ENCODE measurements at places on chromosomes 1 and 21.

DNA sequence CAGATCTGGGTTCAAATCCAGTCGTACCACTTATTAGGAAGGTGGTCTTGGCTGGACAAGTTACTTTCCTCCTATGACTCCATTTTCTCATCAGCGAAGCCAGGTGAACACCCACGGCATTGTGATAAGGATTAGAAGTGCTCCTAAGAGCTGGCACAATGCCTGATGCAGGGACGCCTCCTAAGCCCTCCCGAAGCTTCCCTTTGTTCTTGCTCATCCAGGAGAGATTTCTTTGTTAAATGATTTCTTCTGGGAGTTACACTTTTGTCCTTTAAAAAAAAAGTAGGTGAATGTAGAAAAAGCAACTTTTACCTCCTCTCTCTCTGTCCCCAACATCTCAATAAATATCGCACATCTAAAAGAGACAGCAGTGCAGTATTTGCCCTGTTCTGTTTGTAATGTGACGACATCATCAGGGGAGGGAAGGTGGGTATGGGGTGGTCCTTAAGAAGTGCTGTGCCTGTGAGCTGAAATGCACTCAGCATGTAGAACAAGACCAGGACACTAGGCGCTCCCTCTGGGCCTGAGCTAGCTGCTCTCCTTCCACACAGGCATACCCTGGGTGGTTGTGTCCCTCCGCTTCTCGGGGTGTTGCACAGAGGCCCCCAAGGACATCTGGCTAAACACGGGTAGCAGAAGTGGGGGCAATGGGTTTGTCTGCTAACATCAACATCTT lies 43.9 kb downstream of the SUSD4 start:
- DNase-seq = no peak

DNA sequence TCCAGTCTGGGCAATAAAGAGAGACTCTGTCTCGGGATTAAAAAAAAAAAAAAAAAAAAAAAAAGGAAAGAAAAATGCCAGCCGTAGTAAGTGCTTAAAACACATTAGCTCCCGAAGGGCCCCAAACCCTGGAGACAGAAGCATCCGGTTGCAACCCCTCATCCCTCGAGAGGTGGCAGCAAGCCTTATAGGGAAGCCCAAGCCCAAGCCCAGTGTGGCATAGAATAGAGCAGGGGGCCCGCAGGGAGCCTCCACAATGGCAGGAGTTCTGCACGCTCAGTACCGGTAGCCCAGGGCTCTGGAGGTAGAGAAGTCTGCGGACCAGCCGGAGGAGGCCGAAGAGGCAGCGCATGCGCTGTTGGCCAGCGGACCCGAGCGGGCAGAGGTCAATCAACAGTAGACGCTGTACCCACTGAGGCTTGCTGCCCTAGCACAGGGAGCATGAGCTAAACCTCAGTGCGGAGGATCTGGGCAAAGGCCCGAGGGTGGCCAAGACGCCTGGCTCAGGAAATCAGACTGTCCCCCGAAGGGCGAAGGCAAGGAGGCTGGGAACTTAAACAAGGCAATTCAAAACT lies 34.1 kb upstream of the C1orf198 start:
- no peak for DNase-seq

- no peak for DNase-seq
Observed at GRCh38 chr1:50787266-50787665, 172.8 kb downstream of the FAF1 start.

- peak; percentile 22 for DNase-seq
Observed at GRCh38 chr1:232952514-232953499, 2.4 kb downstream of the NTPCR start.

DNA sequence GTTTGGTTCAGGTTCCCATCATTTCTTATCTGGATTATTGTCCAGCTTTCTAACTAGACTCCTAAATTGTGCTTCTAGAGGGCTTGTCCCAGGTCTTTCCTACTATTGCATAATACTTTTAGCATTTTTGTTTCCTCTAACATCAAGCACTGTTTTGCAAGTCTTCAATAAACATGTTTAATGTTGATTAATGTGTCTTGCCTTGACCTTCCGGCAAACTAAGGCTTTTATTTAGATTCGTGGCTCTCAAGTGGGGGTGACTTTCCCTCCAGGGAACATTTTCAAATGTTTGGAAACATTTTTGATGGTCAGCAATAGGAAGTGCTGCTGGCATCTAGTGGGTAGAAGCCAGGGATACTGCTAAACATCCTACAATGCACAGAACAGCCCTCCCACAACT lies 90.7 kb downstream of the RPE65 start:
- no peak for DNase-seq

DNA sequence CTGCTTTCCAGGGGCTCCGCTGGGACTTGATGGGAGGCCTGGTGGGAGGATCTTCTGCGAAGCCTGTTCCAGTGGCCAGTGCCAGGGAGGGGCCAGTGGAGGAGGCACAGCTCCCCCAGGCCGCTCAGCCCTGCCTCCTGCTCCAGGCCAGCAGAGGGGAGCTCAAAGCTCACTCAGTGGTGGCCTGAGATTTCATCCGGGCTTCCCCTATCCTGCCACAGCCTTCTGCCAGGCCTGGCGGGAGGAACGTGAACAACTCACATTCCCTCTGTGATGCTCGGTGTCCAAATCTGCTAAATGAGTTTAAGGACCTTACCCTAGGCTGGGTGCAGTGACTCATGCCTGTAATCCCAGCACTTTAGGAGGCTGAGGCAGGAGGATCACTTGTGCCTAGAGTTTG lies 3.3 kb downstream of the CLCNKB start:
- DNase-seq = no peak

DNA sequence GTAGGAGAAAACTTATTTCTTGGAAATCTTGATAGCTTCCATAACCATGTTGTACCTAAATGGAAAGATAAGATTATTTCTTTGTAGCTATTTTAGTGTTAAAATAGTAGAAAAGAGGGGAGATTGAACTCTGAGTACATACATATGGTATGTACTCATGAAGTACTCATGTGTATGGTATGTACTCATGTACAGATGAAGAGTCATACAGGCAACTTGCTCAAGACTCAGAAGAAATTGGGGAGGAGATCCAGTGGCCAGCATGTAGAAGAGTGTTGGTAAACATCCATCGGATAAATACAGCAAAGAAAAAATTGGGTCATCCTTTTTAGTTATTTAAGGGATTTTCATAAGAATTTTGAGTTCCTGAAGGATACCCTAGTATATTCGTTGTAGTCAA lies 29.0 kb downstream of the MDM4 start:
- no peak for DNase-seq

All from GM18507 (cell line).